Activated naive CD8-positive, alpha-beta T cell treated with anti-CD3 and anti-CD28 coated beads, Interleukin-2, amount 50 U/mL, for 24 hours (primary cell): ENCODE measurements at places on chromosomes 13 and 19.

GRCh38 chr13:104683789-104684188, 1617.6 kb upstream of the SLC10A2 start:
- no peak for DNase-seq

DNA sequence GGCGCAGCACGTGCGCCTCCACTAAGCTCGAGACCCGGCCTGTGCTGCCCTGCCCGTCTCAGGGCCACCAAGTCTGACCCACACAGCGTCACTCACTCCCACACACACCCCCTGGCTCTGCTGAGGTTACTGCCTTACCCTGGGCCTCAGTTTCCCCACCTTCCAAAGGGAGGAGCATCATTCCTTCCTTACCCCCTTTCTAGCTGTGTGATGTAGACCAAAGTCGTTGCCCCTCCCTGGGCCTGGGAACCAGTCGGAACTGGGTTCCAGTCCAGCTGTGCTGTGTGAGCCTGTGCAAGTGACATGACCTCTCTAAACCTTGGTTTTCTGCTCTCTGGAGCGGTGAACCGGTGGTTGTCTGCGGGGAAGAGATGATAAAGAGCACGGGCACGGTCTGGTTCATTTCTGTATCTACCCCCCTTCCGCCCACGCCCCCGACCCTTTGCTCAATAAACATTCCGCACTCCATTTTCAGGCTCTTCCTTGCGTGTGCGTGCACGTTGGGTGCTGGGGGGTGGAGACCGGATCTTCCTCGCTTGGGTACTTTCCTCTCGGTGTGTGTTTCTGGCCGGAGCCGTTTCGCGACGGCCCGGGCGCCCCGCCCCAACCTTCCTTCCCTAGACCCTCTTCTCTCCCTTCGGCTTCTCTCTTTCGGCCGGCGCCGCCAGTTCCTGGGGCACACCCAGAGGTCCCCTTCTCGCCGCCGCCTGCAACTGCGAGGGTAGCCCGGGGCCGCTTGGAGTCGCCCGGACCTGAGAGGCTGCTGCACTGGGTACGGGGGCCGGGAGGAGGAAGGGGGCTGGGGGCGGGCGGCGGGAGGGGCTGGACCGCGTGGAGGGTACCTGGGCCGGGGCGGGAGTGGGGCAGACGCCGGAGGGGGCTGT, at the start of gene ZNF581:
TSS of gene ZNF581 (plus strand) at position 647 of the 884 bp plus-strand sequence. CDS start 923 bp downstream, outside the sequence.
- peak; percentile 84 for DNase-seq

- DNase-seq = no peak
These were observed 13.2 kb downstream of the ENOX1 start for GRCh38 chr13:43773602-43774001.

- DNase-seq = no peak
These were observed 89.7 kb downstream of the DCT start for GRCh38 chr13:94389604-94390351.

GRCh38 chr13:23765531-23765930, 123.7 kb downstream of the MIPEP start:
- DNase-seq = no peak

DNA sequence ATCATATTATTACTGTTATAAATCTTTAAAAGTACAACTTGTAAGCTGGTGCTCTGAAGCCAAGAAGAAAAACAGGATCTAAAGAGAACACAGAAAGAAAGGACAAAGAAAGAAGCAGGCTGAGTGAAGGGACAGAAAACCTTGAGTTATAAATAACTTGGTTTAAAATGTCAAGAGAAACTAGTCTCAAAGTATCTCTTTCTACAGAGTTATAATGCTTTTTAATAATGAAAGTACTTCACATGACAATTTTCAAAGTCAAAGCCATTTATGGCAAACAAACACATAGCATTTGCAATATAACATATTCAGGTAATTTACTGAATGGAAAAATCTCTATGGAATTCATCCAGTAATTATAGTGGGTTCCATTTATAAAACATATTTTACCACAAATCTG, 33.4 kb downstream of the CAB39L start:
- no peak for DNase-seq

DNA sequence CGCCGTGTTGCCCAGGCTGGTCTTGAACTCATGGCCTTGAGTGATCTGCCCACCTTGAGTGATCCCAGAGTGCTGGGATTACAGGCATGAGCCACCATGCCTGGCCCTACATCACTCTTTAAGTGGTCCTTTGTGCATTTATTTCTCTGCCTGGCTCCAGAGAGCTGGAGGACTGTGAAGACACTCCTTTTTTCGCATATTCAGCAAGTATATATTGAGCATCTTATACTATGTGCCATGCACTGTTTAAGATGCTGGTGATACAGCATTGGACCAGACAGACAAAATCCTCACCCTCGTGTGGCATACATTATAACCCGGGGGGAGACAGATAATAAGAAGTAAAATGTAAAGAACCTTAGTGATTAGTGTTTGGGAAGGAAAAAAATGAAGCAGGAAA, 66.8 kb upstream of the NPAS1 start:
- DNase-seq = no peak

- peak; percentile 40 for DNase-seq
These were observed 10.0 kb downstream of the ZNF383 start for GRCh38 chr19:37227996-37228395.

- no peak for DNase-seq
These were observed 36.3 kb downstream of the STOML3 start for GRCh38 chr13:38954291-38954690.

DNA sequence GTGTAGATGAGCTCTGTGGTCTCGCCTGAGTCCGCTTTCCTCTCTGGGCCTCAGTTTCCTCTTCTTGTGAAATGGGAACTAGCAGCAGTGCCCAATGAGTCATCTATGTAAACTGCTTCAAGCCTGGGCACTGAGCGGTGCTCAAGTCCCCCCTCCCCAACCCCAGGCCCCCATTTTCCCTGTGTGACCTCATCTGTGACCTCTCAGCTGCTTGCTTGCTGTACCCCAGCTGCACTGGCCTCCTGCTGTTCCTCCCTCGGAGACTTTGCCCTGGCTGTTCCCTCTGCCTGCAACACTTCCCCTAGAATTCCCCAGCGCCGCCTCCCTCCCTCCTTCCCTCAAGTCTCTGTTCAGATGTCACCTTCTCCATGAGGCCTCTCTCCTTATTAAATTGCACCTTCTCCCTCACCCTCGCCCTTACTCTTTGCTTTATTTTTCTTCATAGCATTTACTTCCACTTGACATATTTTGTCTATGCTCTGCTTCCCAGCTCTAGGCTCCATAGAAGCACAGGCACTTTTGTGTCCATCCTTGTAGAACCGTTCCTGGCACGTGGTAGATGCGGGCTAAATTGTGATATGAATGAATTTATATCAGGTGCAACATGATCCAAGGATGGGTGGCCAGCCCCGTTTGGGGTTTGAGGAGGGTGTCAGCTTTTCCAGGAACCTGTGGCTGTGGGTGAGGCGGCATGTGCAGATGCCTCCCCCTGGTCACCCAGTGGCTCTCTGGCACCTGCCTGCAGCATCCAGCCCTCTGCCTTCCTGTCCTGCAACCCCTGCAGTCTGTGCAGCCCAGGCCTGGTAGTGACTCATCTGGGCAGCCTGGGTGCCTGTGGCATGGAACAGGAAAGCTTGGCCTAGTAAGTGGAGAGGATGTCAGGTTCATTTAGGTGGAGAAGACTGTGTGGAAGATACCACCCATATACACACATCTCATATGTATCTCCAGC, 26.3 kb downstream of the SIPA1L3 start:
- DNase-seq = no peak

- DNase-seq = no peak
These were observed 402.7 kb downstream of the IRS2 start for GRCh38 chr13:109383683-109384082.

DNA sequence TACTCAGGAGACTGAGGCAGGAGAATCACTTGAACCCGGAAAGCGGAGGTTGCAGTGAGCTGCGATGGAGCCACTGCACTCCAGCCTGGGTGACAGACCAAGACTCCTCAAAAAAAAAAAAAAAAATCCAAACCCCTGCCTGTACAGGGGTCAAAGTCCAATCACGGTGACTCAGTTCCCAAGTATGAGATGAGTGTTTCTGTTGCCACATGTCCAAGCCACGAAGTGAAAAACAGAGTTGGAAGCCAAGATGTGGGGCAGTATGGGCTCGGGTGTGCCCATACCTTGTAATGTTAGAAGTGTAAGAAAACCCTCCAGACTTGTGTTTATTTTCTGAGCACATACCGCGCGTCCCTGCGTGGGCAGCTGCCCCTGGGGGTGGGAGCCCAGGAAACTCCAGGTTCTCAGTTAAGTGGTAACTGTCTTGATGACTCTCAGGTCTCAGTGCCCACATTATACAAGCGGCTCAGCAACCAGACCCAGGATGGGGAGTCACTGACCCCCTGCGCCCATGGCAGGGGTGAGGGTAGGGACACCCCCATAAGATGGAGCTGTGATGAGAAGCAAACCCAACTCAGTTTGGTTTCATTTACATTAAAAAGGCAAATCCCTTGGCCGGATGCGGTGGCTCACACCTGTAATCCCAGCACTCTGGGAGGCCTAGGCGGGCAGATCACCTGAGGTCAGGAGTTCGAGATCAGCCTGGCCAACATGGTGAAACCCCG, 1.2 kb upstream of the GPX4 start:
- peak; percentile 77 for DNase-seq

DNA sequence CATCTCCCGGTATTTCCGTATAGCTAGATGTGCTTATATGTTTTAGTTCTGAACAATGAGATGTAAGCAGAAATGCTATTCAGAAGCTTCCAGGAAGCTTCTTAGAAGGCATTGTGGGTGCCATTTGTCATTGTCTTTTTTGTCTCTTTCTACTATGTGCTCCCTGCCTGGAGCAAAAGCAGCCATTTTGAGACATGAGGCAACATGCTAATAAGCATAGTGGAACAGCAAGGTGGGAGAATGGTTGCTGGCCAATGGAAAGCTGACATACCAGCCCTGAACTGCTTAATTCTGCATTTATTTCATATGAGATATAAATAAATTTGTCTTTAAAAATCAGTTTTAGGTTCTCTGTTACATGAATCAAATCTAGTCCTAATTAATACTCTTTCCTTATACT, 299.7 kb downstream of the LMO7 start:
- no peak for DNase-seq

- no peak for DNase-seq
These were observed 917 bp downstream of the FBXW9 start for GRCh38 chr19:12695514-12695913.

GRCh38 chr19:16892436-16892835, 3.6 kb downstream of the F2RL3 start:
- no peak for DNase-seq

DNA sequence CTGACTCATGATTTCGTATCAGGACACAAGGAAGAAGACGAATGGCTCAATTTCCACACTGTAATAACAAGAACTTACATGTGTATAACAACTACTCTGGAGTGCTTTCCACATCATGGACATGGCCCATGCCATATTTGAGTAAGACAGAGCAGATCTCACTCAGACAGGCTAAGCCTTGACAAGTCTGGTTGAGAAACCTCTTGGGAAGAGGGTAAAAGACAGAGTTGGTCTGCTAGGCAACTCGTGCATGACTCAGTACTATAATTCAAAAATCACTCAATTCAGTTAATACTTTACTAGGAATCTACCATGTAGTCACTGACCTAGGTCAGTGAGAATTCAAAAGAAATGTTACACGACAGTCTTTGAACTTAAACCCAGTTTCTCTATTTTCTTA, 5.7 kb upstream of the THSD1 start:
- DNase-seq = no peak

DNA sequence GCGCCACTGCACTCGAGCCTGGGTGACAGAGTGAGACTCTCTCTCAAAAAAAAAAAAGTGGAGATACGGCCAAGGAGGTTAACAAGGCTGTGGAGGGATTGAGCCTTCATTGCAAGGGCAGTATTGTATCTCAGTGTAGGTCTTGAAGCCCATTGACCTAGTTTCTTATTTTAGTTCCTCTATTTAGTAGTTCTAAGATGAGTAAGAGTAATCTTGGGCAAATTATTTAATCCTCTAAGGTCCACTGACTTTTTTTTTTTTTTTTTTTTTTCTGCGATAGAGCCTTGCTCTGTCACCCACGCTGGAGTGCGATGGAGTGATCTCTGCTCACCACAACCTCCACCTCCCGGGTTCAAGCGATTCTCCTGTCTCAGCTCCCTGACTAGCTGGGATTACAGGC, 14.3 kb upstream of the ILF3 start:
- no peak for DNase-seq

GRCh38 chr13:103953859-103954258, 887.6 kb upstream of the SLC10A2 start:
- no peak for DNase-seq

- no peak for DNase-seq
These were observed 98.0 kb downstream of the EDNRB start for GRCh38 chr13:77820431-77821149.

DNA sequence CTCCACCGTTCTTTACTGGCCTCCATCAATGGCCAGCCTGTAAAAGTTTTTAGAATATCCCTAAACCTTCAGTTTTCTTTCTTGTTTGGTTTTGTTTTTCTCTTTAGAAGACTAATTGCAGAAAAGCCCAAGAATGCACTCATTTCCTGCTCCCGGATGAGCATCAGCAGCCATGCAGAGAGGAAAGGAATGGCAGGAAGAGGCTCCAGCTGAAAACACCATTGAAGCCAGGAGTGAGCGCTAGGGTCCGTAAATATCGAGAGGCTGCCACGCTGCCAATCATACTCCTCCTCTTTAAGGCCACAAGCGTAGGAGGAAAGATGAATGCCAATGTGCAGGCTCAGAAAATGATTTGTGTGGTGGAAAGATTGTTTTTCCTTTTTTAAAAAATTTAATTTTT, 57.4 kb upstream of the UBE2L5 start:
- DNase-seq = no peak

- DNase-seq = no peak
These were observed 19.0 kb downstream of the N4BP2L1 start for GRCh38 chr13:32409001-32409313.

DNA sequence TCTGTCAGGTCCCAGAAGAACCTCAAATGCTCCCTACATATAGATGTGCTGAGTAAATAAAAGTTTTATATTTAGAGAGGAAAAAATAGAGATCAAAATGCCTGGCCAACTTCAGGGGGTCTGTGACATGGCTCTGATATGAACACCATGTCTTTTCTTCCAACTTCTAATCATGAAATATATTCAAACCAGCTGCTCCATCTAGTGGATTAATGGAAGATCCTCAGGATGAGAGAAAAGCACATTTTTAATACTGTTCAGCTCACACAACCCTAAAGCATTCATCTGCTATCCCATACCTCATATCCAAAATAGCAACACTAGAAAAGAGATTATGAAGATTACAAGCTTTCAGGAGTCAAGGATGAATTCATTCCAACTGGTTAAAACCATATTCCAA, 56.0 kb upstream of the DOCK9 start:
- no peak for DNase-seq

GRCh38 chr19:34904664-34905527, 21.8 kb upstream of the ZNF30 start:
- no peak for DNase-seq

- DNase-seq = no peak
These were observed 13.2 kb downstream of the RASA3 start for GRCh38 chr13:114119196-114119595.

DNA sequence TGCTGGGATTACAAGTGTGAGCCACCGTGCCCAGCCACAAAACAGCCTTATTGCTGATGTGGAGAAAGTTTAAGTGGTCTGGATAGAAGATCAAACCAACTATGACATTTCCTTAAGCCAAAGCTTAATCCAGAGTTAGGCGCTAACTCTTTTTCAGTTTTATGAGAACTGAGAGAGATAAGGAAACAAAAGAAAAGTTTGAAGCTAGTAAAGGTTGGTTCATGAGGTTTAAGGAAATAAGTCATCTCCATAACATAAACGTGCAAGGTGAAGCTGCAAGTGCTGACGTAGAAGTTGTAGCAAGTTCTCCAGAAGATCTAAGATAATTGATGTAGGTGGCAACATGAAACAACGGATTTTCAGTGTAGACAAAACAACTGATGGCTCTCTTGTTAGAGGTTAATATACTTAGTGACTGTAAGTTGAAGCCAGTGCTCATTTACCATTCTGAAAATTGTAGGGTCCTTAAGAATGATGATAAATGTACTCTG, 41.6 kb downstream of the ZMYM2 start:
- no peak for DNase-seq
